ENCODE measurements at places on chromosomes 5 and 9.

GRCh38 chr5:173341961-173342430 lies 13.8 kb upstream of the STC2 start:
- DNase-seq, result no peak

DNA sequence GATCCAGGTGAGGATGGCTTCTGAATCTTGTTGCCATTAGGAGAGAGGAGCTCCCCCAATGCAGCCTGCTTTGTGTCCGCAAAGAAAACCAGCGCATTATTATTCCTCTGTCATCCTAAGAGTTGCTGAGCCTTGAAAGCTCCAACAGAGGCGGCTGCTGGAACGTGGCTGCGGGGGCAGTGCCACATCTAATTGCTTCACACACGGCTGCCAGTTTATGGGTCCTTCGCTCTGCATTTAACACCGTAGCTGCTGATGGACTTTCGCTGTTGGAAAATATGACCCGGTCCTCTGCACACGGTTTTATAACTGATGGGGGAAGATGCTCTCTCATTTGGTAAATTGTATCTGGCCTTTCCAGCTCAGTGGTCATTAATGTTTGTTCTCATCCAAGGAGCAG lies 38.0 kb downstream of the ZNF622 start:
- DNase-seq, result no peak

DNA sequence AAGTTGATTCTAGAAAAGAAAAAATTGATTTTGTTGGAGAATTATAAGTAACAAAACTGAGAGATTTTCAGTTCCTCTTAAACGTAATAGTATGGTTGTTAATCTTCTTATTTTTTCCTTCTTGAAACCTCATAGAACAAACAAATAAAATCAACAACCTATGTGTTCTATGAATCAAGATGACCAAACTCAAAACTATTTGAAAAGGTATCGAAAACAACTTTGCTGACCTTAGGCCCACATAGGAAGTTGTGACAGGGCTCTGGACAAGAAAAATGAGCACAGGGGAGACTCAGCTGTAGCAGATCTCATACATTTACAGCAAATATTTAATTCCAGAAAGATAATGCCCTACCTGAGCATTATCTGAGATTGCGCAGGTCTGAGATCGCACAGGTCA lies 169.4 kb upstream of the CCNH start:
- no peak for DNase-seq

GRCh38 chr9:110776221-110776620 lies 107.6 kb downstream of the MUSK start:
- no peak for DNase-seq

- DNase-seq, result peak; percentile 37
These were observed 4.5 kb upstream of the DMRT3 start for GRCh38 chr9:971901-972500.

Data from germinal center (tissue), 1 donor.